Activated T-helper 2 cell treated with anti-CD3 and anti-CD28 coated beads, Interferon-gamma antibody, Interleukin-2, Interleukin-4, amounts not matched to agents 10 μg/mL and 5 μg/mL and 100 μg/mL, durations not matched to agents 14 hours and 24 hours and 36 hours (primary cell): ENCODE measurements at places on chromosomes 1 and 21.

DNA sequence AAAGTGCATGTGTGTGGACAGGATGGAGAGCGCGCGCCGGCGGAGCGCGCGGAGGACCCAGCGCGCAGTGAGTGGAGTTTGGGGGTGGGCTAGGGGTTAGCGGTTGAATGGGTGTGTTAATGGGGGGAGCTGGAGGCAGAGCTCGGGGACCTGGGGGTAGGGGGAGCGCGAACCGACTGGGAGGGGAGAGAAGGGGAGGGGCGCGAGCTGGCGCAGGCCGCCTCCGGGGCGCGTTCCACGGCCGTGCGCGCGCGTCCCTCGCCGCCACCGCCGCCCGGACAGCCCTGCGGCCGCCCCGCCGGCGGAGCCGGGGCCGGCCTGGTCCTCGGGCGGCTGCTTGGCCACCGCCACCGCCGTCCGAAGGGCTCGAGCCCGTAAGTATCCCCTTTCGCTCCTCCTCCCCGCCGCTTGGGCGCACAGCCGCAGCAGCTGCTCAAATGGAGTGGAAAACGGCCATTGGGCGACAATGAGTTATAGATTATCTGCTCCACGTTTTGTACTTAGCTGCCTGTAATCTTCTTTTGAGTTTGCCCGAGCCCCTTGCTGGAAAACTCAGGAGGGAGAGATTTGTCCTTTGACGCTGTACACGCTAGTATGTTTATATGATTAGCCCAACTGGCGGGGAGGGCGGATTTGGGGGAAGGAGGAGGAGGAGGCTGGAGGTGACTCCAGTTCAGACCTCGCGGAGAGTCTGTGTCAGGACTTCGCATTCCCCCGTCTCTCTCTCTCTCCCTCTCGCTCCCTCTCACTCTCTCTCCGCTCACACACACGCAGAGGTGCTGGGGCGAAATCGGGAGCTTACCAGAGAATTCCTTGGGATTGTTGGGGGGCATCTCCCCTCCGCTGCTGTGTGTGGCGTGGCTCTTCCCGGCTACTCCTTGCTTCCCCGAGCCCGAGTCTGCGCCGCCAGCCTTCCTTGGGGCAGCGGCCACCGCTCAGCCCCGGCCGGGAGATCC, at the start of gene ADGRL2:
ADGRL2 (plus strand) TSS at position 240 of the 956 bp plus-strand sequence. CDS start 36,051 bp downstream, outside the sequence.
- no peak for DNase-seq

- no peak for DNase-seq
These were observed 18.3 kb downstream of the SUSD4 start for GRCh38 chr1:223345720-223346119.

DNA sequence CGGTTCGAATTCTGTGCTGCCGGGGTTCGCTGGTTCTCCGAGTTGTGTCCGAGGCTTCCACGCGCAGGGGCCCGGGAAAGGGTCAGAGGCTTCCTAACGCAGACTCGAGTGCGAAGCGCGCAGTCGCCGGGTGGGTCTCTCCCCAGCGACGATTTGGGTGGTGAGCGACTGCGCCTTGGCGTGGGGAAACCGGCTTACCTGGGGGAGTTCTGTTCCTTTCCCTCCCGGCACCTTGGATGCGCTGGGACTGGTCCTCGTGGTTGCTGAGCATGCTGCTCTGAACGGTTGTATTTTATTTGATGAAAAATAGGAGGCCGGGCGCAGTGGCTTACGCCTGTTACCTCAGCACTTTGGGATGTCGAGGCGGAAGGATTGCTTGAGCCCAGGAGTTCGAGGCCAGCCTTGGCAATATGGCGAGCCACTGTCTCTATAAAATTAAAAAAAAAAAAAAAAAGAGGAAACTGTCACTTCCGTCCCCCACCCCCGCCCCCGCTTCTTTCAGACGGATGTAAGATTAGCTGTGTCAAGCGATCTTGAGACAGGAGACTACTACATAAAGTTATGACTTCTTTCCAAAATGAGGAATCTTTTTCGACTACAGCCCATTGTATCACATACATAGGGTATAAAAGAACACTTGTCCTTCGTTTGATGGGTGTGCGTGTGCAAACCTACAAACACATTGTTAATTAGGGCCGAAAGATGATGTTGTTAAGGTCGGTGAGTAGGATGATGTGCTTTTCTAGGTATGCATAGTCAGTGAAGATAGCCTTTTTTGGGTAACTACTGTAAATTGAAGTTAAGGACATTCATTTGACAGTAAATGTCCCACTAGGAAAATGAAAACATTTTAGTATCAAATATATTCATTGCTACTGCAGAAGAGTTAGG, at the start of gene CCDC18:
CCDC18 (plus strand) TSS at position 2 of the 891 bp plus-strand sequence. CDS start 2,638 bp downstream, outside the sequence.
- no peak for DNase-seq

DNA sequence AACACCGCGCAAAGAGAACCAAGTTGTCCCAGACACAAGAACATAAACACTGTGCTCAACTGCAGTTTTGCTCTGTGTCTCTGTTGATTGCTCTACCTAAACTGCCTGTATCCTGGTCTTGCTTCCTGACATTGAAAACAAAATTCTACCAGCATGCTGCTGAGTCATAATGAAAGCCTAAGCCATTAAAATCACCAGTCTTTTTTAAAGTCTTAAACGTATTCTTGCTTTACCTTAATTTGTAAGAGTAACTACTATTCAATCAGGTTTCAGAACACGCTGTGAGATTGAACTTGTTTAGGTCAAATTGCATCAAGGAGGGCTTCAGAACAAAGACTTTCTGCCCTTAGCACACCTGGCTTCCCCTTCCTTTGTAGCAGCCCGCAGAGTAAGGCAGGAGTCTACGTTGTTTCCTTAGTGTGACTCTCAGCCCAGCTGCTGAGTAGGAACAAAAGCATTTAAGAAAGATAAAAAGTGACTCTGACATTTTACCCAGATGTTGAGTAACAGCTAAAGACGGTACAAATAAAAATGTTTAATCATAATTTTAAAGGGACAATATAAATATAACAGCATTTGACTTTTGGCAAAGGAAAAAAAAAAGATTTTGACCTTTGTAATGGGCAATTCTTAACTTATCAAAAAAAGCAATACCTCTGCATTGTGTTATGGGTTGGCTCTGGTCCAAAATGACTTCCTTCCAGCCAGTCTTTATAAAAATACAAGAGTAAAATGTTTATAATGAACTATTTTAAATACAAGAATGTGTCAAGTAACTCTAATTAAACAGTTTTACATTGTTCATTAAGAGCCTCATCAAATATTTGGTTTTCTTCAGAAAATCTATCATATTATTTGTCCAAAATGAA, 186.9 kb upstream of the ADGRL4 start:
- no peak for DNase-seq

DNA sequence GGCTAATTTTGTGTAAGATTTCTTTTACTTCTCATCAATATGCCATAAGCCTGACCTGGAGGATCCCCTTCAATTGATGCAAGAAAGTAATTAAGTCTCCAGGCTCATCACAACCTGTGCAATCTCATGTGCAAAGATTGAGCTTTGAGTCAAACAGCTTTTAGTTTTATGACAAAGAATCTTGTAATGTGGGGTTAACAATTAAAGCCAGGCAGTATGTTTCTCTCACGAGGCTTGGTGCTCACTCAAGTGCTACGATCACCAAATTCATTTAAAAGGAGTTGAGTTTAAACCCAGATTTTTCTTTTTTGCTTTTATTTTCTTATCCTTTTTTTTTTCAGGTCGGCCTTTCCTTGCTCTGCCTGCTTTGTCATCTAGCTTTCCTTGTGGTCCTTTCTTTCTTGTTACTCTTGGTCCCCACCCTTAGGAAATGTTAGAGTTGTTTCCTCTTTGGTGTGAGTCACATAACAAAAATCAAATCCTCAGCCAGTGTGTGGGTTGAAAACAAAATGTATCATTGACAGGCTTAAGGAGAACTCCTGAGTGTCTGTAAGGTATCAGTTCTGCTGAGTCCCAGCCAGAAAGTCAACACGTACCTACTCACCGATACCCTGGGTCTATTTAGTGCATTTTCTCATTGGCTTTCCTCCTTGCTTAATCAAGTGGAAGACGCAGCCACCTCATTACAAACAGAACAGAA, 1037.2 kb downstream of the ADGRL2 start:
- DNase-seq, result no peak

- no peak for DNase-seq
These were observed 16.3 kb downstream of the STRIP1 start for GRCh38 chr1:110050602-110051261.

DNA sequence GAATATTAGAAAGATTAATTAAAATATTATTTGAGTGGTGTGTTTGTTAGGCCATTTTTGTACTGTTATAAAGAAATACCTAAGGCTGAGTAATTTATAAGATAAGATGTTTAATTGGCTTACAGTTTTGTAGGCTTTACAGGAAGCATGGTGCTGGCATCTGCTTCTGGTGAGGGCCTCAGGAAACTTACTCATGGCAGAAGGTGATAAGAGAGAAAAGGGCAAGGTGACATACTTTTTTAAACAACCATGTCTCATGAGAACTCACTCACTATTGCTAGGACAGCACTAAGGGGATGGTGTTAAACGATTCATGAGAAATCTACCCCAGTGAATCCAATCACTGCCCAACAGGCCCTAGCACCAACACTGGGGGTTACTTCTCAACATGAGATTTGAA, 56.7 kb upstream of the RGS21 start:
- no peak for DNase-seq

GRCh38 chr1:167635156-167635648, 5.2 kb downstream of the RCSD1 start:
- no peak for DNase-seq

DNA sequence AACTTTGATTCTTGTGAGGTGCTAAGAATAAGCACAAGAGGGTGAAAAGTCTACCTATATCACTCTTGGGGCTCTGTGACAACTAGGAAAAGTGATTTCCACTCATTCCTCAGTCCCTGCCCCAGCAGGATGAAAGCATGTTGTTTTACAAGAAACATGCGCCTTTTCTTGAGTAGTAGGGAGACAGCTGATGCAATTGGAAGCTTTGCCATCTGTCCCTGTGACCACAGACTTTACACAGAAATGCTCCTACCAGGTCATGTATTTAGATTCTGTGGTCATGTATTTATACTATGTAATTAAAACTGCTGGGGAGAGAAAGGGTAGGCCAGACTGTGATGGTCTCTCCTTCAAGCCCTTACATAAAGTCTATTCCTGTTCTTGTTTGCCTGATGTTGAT, 445.5 kb downstream of the PTPRC start:
- no peak for DNase-seq

DNA sequence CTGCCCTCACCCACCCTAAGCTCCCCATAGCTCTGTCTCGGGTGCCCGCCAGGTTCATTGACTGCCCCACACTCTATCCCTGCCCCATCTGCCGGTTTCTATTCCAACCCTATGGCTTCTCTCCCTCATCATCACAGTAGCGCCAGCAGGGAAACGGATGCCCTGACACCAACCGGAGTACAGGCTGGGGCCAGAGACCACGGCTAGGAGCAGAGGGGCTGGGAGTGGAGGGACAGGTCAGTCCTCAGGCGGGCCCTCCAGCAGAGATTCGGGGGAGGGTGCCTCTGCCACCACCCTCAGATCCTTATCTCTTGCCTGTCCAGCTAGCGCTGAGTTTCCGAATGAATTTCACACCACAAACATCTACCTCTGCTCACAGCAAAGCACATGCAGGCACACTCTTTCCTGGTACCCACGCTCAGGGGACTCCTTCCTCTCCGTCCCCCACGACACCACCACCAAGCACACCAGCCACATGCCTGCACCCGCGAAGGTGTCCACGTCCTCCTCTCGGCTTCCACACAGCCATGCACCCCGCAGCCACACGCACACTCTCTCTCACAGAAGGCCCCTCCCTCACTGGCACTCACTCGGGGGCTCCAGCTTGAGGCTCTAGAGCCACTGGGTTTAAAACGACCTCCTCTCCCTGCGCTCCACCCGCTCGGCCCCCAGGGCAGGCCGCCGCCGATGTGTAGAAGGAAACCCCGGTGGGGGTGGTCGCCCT, 7.2 kb downstream of the TAL1 start:
- no peak for DNase-seq

GRCh38 chr1:240310226-240310925, 218.7 kb downstream of the FMN2 start:
- DNase-seq, result no peak

GRCh38 chr1:216462066-216462775, 39.0 kb upstream of the USH2A start:
- no peak for DNase-seq

DNA sequence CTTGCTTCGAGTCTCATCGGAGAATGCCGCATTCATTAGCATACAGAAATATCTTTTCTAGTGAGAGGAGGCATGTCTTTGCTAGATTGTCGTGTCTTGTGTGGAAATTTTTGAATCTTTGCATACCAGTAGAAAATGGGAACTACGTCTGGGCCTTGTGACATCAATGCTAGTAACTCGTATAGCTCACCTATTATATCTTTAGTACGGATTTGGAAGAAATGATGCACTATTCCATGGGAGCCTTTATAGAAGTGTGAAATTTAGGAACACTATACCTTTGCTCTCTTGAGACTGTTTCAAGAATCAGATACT, 835 bp downstream of the UHMK1 start:
- no peak for DNase-seq

- no peak for DNase-seq
These were observed 26.1 kb downstream of the F3 start for GRCh38 chr1:94515296-94515947.

DNA sequence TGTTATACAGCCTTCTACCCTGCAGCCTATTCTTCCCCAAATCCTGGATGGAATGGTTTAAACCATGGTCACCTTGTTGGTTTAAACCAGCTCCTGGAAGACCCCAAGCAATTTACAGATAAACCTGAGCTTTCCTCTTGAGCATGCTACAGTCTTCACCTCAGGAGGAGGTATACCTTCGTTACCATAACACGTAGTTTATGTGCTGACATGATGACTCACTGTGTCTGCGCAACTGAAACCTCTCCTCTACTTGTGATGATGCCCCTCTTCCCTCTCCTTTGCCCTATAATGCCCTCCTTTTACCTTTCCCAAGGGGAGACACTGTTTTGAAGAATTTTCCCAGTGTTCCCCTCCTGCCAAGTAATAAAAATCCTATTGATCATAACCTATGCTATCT, 457.3 kb upstream of the RGS18 start:
- no peak for DNase-seq

DNA sequence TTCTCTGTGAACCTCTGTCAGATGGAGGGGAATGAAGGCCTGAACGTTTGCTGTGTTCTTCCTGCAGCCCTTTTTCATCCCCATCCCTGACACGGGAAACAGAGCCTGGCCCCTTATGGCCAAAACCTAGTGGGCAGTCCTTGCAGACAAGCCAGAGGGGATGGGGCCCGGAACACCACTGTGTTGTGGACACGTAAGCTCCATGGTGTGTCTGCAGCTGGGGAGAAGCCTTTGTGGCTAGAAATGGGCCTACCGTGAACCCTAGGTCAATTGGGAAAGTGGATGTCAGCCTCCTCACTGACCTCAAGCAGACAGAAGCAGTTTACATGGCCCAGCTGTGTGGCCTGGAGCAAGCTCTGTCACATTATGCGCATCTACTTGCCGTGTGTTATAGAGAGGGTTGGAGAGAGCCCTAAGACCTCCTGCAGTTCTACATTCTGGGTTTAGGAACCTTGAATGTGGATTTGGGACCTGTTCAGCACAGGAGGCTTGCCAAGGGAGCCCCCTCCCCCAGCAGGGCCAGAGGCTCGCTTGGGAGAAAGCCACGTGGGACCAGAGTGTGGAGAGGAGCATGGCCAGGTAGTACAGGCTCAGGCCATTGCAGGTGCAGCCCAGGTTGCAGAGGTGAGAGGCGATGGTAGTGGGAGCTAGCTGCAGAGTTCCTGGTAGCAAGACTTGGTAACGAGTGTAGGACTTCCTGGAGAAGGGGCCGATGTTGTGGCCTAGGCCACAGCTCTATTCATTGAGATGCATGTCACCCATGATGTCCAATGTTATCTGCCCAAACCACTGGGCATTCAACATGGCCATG, 20.7 kb downstream of the PARS2 start:
- no peak for DNase-seq
